ENCODE measurements at places on chromosomes 5 and 9. TPM values are rescaled to one million over a fixed set of nuclear protein-coding genes. Genes with fewer than 3 reads are reported as not detected.

- no peak for DNase-seq
These were observed 6.9 kb upstream of the CCDC180 start for GRCh38 chr9:97300586-97300985.

ELAVL2 gene
- not detected for polyA plus RNA-seq

FAM200C gene
- polyA plus RNA-seq = 0.14 TPM

DNA sequence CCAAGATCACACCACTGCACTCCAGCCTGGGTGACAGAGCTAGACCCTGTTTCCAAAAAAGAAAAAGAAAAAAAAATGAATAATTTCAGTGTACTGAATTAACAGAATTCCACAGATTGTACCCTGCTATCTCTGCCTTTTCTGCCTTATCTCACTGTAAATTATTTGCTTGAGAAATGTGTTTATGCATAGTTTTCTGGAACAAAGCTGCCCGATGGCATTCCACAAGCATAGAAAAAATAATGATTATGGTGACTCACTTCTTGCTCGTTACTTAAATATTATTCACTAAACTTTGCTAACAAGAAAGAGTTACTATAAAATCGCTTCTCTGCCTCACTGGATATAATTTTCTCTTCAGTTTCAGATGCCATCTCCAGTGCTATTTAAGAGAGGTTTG lies 88.7 kb upstream of the FAM169A start:
- no peak for DNase-seq

GRCh38 chr5:56816546-56817081 lies 1.3 kb downstream of the MAP3K1 start:
- peak; percentile 61 for DNase-seq

RFESD gene
- 11.8 TPM for polyA plus RNA-seq

ANGPTL2 gene
- not detected for polyA plus RNA-seq

DNA sequence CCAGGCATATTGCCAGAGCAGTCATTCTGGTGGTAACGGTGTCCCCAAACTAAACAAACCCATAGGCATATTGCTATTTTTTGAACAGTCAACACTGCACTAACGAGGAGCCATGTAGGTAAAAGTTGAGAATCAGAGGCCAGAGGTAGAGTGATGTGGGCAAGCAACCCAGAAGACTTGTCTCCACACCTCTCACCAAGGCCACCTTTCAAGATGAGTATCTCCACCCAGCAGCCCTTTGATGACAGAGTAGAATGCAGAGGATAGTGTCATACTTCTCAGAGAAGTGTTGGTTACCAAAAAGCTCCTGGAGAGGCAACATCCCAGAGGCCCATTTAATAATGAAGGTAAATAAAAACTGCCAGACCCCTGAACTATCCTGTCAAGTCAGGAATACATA lies 63.9 kb downstream of the FCHO2 start:
- no peak for DNase-seq
